ENCODE measurements at places on chromosomes 11 and 22.

DNA sequence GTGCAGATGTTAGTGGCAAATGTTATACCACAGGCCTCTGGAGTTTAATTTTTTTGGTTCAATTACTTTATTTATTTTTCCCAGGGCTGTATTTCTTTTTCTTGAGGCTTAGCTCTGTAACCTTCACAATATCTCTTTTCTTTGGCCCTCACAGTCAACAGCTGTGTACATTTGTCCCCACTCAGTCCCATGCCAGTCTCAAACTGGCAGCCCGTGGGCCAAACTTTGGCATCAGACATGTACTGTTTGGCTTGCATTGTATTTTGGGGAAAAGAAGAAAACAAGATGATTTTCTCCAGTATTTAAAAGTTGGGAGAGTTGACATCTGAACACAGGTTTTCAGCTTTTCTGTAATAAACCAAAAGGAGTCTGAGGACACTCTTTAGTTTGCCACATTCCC, 87.1 kb downstream of the PRR5L start:
- DNase-seq: no peak

- DNase-seq: peak; percentile 41
These were observed 787 bp downstream of the SMDT1 start for GRCh38 chr22:42080287-42080686.

- no peak for DNase-seq
These were observed 29.2 kb downstream of the NADSYN1 start for GRCh38 chr11:71482216-71482615.

DNA sequence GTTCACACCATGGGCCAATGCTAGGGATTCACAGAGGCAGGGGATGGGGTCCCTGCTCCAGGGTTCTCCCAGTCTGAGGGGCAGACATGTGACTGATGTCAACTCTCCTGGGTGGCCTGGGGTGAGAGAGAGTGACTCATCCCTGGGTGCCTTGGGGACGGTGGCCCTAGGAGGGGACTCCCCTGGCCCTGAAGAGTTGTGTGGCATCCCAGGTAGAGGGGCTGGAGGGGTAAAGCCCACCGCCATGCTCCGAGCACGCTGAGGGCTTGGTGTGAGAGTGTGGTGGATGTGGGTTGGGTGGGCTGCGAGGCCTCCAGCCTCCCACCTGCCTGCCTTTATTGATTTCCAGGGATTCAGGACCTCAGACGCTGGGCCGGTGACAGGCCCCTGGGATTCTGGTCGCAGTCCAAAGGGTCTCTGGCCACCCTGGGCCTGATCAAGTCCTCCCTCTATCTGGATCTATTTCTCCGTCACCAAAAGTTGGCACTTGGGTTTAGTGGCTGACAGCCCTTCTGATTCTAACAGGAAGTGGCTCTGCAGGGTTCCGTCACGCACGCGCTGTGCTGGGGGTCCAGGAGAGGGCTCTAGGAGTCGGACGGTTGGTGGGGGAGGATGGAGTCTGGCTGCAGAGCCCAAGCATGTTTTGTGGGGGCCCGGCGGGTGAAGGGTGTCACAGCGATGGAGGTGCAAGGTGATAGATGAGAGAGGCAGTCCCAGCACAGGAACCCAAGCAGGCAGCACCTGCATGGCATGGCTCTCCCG, 27.3 kb upstream of the WNT7B start:
- DNase-seq: no peak

GRCh38 chr11:112163875-112164685, at the start of gene IL18:
IL18 (minus strand) TSS chr11:112164094; CDS start chr11:112155053, 9,041 bp downstream.
- DNase-seq: peak; percentile 82

DNA sequence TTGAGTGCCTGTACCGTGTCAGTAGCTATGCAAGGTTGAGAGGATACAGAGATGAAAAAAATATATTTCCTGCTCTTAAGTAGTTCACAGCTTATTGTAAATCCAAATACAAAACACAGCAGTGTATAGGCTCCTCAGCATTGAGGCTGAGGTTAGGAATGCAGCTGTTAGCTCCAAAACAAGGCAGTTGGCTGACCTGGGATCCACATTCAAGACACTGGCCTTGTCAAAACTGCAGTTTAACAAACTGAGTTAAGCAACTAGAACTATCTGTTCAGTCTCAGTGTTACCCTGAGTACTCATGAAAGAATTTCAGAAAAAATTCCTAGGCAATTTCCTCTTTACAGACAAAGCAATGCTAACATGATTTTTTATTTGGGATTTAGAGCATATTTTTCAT, 42.8 kb downstream of the REXO2 start:
- DNase-seq: no peak

DNA sequence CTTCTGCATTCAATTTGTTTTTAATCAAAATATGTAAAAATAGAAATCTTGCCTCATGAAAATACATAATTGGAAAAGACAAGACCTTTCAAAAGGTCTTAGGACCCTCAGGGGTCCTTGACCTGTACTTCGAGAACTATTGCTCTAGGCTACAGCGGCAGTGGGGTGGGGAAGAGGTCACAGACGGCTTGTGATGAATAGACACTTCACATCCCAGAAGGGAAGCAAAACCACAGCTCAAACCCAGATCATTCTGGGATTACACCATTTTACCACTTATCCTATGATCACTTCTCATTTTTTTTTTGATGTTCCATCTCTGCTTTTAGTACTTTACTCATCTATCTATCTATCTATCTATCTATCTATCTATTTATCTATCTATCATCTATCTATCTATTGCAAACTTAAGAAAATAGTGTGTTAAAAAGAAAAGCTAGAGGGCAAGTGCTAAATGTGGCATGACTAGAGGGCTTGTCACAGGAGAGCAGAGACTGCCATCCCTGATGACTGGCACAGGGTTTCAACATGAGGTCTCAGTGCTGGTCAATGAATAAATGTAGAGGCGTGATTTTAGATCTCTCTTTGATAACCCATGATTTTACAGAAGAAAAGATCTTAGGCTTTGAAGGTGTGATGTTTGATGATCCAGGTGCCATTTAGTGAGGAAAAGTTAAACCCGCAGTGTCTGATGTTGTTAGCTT, 37.1 kb downstream of the RNF141 start:
- no peak for DNase-seq

All from kidney tubule cell (primary cell).